ENCODE measurements at places on chromosomes 2 and 18.

DNA sequence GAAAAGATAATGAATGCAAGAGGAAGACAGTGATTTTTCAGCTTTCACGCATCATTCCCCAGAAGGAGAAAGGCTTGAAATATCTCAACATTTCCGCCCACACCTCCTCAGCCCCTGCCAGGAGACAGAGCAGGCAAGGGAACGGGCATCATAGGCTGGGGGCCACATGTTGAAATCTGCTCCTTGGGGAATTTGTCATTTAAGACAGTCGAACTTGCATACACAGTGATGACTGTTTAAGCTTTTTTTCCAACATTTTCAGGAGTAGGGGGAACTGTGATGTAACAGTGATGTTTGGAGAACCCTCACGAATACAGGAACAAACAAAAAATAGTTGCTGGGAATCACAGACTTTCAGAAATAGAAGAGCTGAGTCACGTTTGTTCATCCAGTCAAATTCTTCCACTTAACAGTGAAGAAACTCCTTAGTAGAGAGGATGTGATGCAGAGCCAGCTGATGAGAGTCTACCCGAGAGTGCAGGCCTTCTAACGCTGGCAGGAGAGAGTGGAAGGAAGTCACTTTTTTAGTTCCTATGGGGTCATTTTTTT, 266.8 kb downstream of the ALPK2 start:
- no peak for DNase-seq

GRCh38 chr2:69952336-69953115, 8.9 kb downstream of the ASPRV1 start:
- DNase-seq = no peak

GRCh38 chr2:241053576-241054251, 48.4 kb downstream of the MTERF4 start:
- no peak for DNase-seq

- no peak for DNase-seq
These were observed 98.1 kb downstream of the ZEB2 start for GRCh38 chr2:144421606-144422510.

DNA sequence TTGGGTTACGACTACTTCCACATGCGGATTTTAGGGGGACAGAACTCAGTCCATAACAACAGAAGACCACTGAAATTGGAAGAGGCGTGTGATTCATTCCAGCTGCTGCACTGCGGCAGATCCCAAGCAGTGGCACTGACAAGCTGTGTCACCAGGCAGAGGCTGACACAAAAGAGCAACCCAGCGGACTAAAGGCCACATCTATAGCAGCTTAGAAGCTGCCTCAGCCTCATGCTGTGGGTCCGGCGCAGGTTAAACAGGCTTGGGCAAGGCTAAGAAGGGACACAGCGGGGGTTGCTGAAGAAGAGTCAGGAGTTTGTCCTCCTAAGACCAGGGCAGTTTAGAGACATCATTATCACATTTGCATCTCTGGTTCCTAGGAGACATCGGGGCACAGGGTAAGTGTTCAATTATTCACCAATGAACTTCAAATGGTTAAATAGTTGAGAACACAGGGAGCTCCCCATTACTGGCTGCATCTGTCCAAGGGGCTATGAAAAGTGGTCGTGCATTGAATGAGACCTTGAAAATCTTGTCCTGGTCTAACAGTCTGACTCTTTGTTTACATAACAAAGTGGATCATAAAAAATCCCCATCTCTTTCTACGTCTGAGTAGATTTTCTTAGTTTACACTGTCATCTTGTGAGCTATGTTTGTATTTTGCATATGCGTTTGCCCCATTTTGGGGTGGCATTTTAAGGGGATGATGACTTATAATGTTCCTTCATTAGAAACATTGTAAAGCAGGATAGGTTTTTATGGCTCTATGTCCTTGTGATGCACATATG, 162.3 kb upstream of the TRIB2 start:
- DNase-seq = no peak

DNA sequence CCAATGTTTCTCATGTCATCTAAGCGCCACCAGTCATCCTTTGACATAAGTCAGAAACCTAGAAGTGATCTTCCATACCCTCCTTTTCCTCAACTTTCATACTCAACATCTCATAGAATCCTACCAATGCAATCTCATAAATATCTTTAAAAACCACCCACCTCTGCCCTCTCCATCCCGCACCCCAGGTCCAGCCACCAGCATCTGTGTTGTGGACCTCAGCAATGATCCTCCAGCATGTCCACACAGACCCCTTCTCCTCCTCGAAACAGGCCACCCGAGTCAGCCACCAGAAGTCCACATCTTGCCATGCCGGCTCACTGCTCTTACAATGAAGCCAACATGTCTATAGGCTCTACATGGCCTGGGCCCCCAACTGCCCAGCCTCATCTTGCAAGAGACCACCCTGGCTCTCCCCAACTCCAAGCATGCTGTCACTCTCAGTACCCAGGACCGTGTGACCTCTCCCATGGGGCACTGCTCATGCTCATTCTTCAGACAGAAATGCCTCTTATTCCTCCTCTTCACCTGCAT, 636.7 kb upstream of the ID2 start:
- DNase-seq = no peak

DNA sequence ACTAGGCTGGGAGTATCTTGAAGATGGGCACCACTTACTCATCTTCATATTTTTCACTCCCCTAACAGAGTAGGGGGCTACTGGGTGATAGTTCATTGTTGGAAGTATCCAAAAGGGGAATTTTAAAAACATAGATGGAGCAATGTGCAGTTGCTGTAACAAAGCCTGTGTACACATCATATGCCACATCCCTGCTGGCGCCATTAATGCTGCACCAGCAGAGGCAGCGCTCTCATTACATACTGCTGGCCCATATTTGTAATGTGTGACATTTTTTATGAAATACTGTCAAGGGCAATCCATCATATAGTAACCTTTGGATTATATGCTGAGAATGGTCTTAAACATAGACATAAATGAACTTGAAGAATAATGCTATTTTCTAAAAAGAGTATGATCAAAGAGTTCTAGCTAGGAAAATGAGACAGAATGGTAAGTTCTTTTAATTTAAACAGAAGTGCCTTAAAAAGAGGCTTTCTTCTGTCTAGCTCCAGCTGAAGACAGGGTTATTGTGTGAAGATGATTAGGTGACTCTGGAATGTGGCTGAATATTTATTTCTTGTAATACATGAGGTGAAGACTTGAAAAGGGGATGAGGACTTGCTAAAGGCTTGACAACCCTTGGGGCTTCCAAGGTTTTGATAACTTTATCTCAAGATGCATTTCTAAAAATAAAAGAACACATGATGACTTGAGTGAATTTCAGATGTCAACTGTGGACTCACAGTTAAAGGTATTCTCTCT, 2.4 kb upstream of the TMEM178A start:
- no peak for DNase-seq

DNA sequence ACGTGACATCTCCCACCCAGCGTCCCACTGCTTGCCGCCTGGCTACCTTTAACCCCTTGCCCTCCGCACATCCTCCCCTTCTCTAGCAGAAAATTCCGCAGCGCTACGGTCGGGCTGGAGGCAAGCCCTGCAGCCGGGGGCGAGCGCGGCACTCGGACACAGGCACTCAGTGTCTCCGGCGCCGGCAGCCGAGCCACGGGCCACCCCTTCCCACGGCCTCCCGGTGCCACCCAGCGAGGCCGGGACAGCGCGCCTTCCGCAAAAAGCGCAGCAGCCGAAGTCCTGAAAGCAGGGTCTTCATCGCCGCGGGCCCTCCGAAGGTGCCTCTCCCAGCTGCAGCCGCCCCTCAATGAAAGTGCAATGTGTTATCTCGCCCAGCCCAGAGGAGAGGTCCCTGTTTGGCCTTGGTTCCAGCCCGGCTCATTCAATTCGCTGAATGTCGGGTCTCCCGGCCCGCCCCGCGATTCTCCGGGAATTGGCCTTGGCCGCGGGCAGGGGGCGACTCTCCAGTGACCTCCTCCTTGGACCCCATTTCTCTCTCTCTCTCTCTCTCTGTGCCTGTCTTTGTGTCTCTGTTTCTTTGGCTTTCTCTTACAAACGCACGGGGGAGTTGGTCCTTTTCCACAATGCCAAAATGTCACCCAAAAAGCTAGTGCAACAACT, 1.1 kb downstream of the DLGAP1 start:
- DNase-seq = no peak

DNA sequence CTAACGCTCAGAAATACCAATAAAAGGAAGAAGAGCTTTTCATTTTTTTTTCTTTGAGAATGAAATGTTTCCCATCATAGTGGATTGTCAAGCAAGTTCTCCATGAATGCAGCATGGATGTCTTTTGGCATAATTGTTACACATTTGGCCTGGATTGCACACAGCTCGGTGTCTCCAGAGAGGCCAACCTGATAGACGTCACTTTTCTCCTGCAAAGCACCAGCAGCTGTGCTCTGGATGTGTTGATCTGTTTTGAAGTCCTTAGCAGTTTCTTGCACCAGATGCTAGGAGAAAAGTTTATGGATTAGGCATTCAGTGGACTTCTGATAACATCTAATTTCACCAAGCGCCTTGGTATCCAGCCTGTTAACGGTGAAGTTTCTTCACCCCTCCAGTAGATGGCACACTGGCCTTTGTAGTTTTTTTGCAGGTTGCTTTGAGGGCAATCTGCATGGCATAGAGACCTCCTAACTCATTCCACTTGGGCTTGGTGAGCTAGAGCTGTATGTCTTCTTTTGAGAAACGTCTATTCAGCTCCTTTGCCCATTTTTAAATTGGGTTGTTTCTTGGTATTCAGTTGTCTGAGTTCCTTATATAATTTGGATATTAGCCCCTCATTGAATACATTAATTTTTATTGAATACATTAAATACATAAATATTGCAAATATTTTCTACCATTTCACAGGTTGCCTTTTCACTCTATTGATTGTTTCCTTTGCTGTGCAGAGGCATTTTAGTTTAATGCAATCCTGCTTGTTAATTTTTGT, 59.7 kb downstream of the PTH2R start:
- DNase-seq = no peak
